Activated B cell treated with CpG ODN at 0.5 μM for 24 hours (primary cell): ENCODE measurements at places on chromosomes 13 and 19. TPM values are rescaled to one million over a fixed set of nuclear protein-coding genes. Genes with fewer than 3 reads are reported as not detected.

Gene PRSS57
- total RNA-seq, result not detected in 2 replicates

- DNase-seq, result no peak
Observed at GRCh38 chr19:56687031-56687430, 15.5 kb upstream of the ZNF835 start.

DNA sequence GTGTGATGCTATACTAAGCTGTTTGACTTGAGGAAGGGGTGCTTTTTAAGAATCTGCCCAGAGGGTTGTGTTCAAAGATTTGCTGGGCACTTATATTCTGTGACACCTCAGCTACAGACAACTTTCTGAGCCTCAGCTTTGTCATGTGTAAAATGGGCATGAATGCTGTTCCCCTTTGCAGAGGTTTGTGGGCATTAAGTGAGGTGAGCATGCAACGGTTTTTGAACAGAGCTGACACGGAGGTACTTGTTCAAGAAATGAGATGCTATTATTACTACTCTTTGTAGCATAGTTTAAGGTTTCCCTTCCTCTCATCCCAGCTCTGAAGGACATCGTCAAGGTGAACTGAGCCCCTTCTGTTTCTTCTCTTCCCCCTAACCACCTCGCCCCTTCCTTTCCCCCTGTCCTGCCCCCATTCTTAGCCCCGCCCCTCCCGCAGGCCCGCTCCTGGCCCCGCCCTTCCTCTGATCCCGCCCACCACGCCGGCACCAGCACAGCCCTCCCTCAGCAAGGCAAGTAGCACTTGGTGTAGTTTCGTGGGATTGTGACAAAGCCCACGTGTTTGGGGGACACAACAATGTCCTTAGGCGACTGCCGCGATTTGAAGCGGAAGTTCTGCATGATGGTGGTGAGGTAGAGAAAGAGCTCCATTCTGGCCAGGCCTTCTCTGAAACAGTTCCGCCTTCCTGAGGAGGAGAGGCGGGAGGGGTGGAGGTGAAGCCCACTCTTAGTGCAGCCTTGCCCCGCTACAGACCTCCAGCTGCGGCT, 26.1 kb upstream of the CYP2A7 start:
- DNase-seq, result no peak

GRCh38 chr19:41495589-41495988, 52.6 kb downstream of the ERICH4 start:
- no peak for DNase-seq

Gene MBD3L5
- not detected in 2 replicates for total RNA-seq
